Activated CD4-positive, alpha-beta memory T cell treated with anti-CD3 and anti-CD28 coated beads, Interleukin-2, amount 10 ng/mL, durations not matched to agents 7 days and 5 days (primary cell): ENCODE measurements at places on chromosomes 16 and 17. TPM values are rescaled to one million over a fixed set of nuclear protein-coding genes. Genes with fewer than 3 reads are reported as not detected.
A peak's percentile ranks its signal among the peaks of the same experiment; 100 is the strongest.

- DNase-seq = no peak
Measured at GRCh38 chr17:72754513-72754912, 338.0 kb downstream of the SLC39A11 start.

GRCh38 chr17:10114931-10115535 lies 83.4 kb downstream of the GAS7 start:
- peak; percentile 42 for DNase-seq

Gene GP1BA
- total RNA-seq = not detected

GRCh38 chr16:28210979-28211588 lies 681 bp downstream of the XPO6 start:
- peak; percentile 71 for DNase-seq

GRCh38 chr16:49010396-49010795 lies 271.2 kb downstream of the CBLN1 start:
- DNase-seq = no peak
